ENCODE measurements at places on chromosomes 5 and 9. TPM values are rescaled to one million over a fixed set of nuclear protein-coding genes. Genes with fewer than 3 reads are reported as not detected.

The NFX1 gene
- 31.4 TPM for total RNA-seq

The FAM200C gene
- total RNA-seq = 2.2 TPM

The ABO gene
- total RNA-seq = not detected

The PPP1R2B gene
- total RNA-seq = not detected

The PCDHA13 gene
- total RNA-seq = not detected

The PLK2 gene
- 42.5 TPM for total RNA-seq

The PCDHGC4 gene
- not detected for total RNA-seq

The IL9 gene
- not detected for total RNA-seq

The LTC4S gene
- total RNA-seq = 0.58 TPM

The RXRA gene
- total RNA-seq = 35.6 TPM

The ABLIM3 gene
- total RNA-seq = 21.7 TPM

The ZNF367 gene
- 5.6 TPM for total RNA-seq

The TMEM171 gene
- 6.8 TPM for total RNA-seq

The FLT4 gene
- total RNA-seq = 4.9 TPM
